ENCODE measurements at places on chromosomes 11 and 22. TPM values are rescaled to one million over a fixed set of nuclear protein-coding genes. Genes with fewer than 3 reads are reported as not detected.

The OR6T1 gene
- total RNA-seq: not detected

The USP2 gene
- 0.54 TPM for total RNA-seq

The FAM227A gene
- total RNA-seq: 2.3 TPM

The DEFB131B gene
- not detected for total RNA-seq

The SLCO2B1 gene
- not detected for total RNA-seq

The OSBP gene
- total RNA-seq: 76.1 TPM

The OR5AL1 gene
- total RNA-seq: not detected

The P2RX6 gene
- 0.22 TPM for total RNA-seq

The OR8D4 gene
- total RNA-seq: not detected

GRCh38 chr11:116586392-116586791, 186.4 kb downstream of the BUD13 start:
- DNase-seq: no peak
- H3K36me3 ChIP-seq: no peaks in the 10 kb centered on the region
- H3K4me1 ChIP-seq: no peaks in the 10 kb centered on the region
- H3K27ac ChIP-seq: no peak overlapping the region
- H3K4me3 ChIP-seq: no peak overlapping the region

DNA sequence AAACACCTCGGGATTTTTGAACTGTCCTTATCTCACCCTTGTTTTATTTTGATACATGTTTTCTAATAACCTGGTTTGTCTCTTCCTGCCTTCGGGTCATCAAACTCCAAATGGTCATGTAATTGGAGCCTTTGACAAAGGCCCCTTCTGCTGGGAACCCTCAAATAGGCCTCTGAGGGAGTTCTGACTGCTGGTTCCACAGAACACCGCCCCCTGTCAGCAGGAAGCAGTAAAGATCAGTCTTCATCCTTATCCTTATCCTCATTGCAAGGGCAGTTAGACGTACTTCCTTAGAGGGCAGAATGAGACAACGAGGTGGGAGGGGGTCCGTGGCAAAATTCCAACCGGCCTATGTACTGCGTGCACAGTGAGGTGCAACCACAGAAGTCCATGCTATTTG, 12.1 kb downstream of the TRIM51 start:
- DNase-seq: no peak
- no peak overlapping the region for H3K27ac ChIP-seq
- H3K4me3 ChIP-seq: no peak overlapping the region
- H3K4me1 ChIP-seq: no peaks in the 10 kb centered on the region
- H3K27me3 ChIP-seq: no peaks in the 10 kb centered on the region
- H3K36me3 ChIP-seq: no peaks in the 10 kb centered on the region

DNA sequence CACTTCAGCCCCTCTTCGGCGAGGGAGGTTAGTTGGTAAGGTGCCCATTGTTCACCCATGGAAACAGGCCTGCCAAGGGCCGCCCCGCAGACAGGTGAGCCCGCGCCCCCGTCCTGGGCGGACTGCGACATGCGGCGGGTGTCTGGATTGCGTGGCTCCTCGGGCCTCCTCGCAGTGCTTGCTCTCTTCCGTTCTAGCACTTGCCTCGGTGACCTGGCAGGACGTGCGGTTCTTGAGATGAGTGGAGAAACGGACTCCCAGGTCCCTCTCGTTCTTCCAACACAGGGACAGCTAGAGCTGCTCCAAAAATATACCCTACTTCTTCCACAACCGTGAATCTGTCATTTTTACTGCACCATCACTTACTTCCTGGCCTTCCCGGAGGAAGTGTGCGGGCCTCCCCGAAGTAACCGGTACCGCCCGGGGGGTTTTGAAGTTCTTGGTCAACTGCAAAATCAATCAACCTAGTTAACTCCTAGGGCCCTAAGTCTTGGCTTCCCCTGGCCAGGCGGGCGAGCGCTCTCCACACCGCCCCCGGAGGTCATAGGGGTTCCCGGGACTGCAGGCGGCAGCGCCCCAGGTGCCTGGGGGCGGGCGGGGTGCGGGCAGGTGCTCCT, 745 bp upstream of the ZBTB44 start:
- H3K4me3 ChIP-seq: peak overlapping the region; percentile 86
- H3K27ac ChIP-seq: peak overlapping the region; percentile 86
- no peaks in the 10 kb centered on the region for H3K27me3 ChIP-seq
- peaks cover 15% of the 10 kb centered on the region for H3K4me1 ChIP-seq
- H3K36me3 ChIP-seq: peaks cover 14% of the 10 kb centered on the region

- H3K36me3 ChIP-seq: peaks cover 6% of the 10 kb centered on the region
- H3K4me1 ChIP-seq: peaks cover 13% of the 10 kb centered on the region
- no peak overlapping the region for H3K27ac ChIP-seq
- peaks cover 38% of the 10 kb centered on the region for H3K27me3 ChIP-seq
- H3K4me3 ChIP-seq: no peak overlapping the region
These were observed 7.4 kb downstream of the SYT13 start for GRCh38 chr11:45278714-45279113.

GRCh38 chr11:11170352-11171084, 182.5 kb downstream of the CSNK2A3 start:
- DNase-seq: no peak
- H3K27ac ChIP-seq: no peak overlapping the region
- H3K4me3 ChIP-seq: no peak overlapping the region
- H3K27me3 ChIP-seq: peaks cover 22% of the 10 kb centered on the region

DNA sequence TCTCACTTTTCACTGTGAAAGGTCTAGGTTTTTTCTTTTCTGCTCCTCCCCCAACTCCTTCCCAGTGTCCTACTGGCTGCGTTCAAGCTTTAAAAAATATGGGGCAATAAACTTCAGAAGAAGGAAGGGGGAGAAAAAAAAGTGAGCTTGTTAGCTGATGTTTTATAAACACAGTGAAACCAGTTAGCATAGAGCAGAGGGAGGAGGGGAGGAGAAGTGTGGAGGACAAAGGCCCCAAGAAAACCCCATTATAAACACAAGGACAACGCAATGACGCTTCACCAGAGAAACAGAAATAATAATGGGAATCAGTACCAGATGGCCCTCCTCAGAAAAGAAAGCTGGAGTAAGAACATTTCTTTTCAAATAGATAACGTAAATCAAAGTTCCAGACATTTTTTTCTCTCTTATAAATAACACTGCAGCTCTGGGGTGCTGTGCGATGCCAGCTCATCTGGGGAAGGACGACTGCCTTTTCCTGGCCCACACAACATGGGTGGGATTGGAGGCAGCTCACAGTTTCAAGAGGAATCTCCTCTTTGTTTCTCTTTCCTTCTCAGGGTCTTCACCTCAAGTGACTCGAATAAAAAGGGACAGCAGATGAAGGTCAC, 235.4 kb upstream of the NARS2 start:
- no peak for DNase-seq
- H3K4me3 ChIP-seq: no peak overlapping the region
- no peak overlapping the region for H3K27ac ChIP-seq
- H3K27me3 ChIP-seq: no peaks in the 10 kb centered on the region
- peaks cover 21% of the 10 kb centered on the region for H3K4me1 ChIP-seq
- no peaks in the 10 kb centered on the region for H3K36me3 ChIP-seq

GRCh38 chr11:133803026-133803425, 42.3 kb downstream of the SPATA19 start:
- no peaks in the 10 kb centered on the region for H3K36me3 ChIP-seq
- H3K4me1 ChIP-seq: no peaks in the 10 kb centered on the region
- DNase-seq: no peak
- no peak overlapping the region for H3K27ac ChIP-seq

GRCh38 chr22:45292731-45293442, 8.1 kb downstream of the UPK3A start:
- H3K4me3 ChIP-seq: no peak overlapping the region
- no peaks in the 10 kb centered on the region for H3K4me1 ChIP-seq
- H3K27ac ChIP-seq: no peak overlapping the region
- no peaks in the 10 kb centered on the region for H3K27me3 ChIP-seq
- DNase-seq: no peak

DNA sequence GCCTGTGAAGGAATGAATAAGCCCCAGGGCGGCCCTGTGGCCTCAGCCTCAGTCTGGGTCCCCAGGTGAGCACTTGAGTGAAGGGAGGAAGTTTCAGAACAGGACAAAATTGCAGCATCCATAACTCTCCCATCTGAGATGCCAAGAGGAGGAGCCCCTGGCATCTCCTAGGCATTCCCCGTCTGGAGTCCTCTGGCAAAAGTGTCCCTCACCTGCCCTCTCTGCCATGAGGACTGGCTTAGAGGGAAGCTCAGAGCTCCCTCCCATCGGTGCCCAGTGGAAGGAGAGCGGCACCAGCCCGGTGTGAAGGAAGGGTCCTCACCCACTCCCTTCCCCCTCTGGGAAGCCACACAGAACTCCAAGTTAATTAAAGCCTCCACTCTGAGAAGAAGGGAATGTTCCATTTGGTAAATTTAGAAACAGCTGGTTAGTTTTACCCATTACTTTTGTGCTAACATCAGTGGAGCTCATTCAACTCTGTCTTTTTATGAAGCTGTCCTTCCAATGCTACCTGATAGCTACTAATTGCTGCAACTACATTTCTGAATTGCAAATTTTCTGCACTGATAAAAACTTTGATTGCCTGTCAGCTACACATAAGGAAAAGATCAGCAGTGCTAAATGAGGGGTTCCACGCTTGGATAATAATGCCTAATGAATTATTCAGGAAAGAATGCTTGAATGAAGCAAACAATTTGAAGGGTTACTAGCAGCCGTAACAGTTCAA, 123.3 kb upstream of the RCN1 start:
- no peaks in the 10 kb centered on the region for H3K36me3 ChIP-seq
- no peaks in the 10 kb centered on the region for H3K27me3 ChIP-seq
- no peak overlapping the region for H3K27ac ChIP-seq
- DNase-seq: no peak
- H3K4me3 ChIP-seq: no peak overlapping the region

GRCh38 chr11:67010296-67010905, 12.5 kb upstream of the SYT12 start:
- no peaks in the 10 kb centered on the region for H3K4me1 ChIP-seq
- DNase-seq: no peak
- H3K4me3 ChIP-seq: no peak overlapping the region
- no peak overlapping the region for H3K27ac ChIP-seq
- no peaks in the 10 kb centered on the region for H3K27me3 ChIP-seq

- no peaks in the 10 kb centered on the region for H3K36me3 ChIP-seq
- H3K4me1 ChIP-seq: no peaks in the 10 kb centered on the region
- no peak for DNase-seq
- no peak overlapping the region for H3K4me3 ChIP-seq
These were observed 708.1 kb downstream of the BRD1 start for GRCh38 chr22:49119551-49119952.

- H3K36me3 ChIP-seq: no peaks in the 10 kb centered on the region
- no peak for DNase-seq
- H3K4me1 ChIP-seq: peaks cover 6% of the 10 kb centered on the region
- no peak overlapping the region for H3K27ac ChIP-seq
- H3K4me3 ChIP-seq: no peak overlapping the region
These were observed 142.0 kb downstream of the SLC17A6 start for GRCh38 chr11:22479971-22480720.

DNA sequence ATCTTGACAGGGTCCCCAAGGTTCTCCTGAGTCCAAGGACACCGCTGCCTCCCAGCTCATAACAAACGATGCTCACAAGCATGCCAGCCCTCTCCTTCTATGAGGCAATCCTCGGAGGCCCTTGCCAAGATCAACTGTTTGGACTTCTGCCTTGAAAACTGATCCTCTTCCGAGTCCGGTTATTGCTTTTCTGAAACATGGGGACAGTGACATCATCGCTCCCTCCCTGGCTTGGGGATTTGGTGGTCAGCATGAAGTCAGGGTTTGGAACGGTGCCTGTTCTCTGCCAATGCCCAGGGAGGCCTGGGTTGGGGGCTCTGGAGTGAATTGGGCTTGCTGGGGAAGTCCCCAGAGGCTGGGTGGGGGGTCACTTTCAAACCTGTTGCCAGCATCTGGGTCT, 149.3 kb downstream of the FBXO7 start:
- H3K27me3 ChIP-seq: no peaks in the 10 kb centered on the region
- H3K4me3 ChIP-seq: no peak overlapping the region
- peak; percentile 70 for DNase-seq
- H3K27ac ChIP-seq: no peak overlapping the region
- no peaks in the 10 kb centered on the region for H3K36me3 ChIP-seq

DNA sequence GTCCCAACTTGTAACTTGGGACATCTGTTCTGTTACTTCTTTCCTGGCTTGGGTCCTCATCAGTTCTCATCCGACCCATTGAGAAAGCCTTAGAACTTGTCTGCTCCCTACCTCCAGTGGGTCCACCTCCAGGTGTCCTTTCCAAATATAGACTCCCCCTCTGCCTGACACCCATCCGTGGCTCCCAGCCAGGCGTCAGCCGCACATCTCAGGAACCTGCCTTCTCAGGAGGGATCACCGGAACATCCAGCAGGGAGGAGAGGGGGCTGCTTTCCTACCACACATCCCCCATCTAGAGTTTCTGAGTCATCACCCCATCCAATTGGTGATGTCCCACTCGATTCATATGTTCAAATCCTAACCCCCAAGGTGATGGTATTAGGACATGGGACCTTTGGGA, 36.5 kb downstream of the C11orf91 start:
- no peaks in the 10 kb centered on the region for H3K36me3 ChIP-seq
- H3K27me3 ChIP-seq: no peaks in the 10 kb centered on the region
- H3K4me1 ChIP-seq: no peaks in the 10 kb centered on the region

GRCh38 chr22:27791859-27792241, 9.7 kb downstream of the MN1 start:
- H3K4me1 ChIP-seq: peaks cover 19% of the 10 kb centered on the region
- H3K27me3 ChIP-seq: no peaks in the 10 kb centered on the region
- DNase-seq: no peak
- H3K36me3 ChIP-seq: peaks cover 5% of the 10 kb centered on the region
- no peak overlapping the region for H3K27ac ChIP-seq
- H3K4me3 ChIP-seq: no peak overlapping the region

GRCh38 chr11:14480716-14481115, 18.9 kb downstream of the COPB1 start:
- H3K4me3 ChIP-seq: no peak overlapping the region
- peak overlapping the region; percentile 57 for H3K27ac ChIP-seq
- H3K27me3 ChIP-seq: no peaks in the 10 kb centered on the region
- peaks cover 6% of the 10 kb centered on the region for H3K4me1 ChIP-seq
- no peak for DNase-seq
- H3K36me3 ChIP-seq: peaks cover 99% of the 10 kb centered on the region

DNA sequence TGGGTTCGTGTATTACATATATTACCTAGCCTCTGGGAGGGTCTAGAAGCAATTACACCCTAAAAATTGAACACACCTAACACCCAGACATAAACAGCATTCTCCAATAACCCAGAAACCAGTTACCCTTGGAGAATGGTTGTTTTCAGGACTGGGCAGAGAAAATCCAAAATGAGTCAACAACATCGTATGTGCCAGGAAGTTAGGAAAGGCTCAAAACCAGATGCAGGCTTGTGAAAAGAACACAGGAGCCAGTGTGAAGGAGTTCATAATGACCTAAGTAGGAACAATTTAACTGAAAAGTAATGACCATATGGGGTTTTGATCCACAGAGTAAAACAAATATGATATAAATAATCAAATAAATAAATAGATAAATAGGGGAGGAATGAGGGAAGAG, 5.1 kb upstream of the CLPB start:
- DNase-seq: peak; percentile 66
- no peaks in the 10 kb centered on the region for H3K36me3 ChIP-seq
- no peak overlapping the region for H3K4me3 ChIP-seq
- no peaks in the 10 kb centered on the region for H3K27me3 ChIP-seq
- peak overlapping the region; percentile 31 for H3K27ac ChIP-seq

Measured in MCF 10A (cell line).